Stimulated activated CD4-positive, alpha-beta T cell treated with anti-CD3 and anti-CD28 coated beads, Interleukin-15, amount 100 ng/mL, for 1 hour (primary cell): ENCODE measurements at places on chromosomes 7 and 10.

DNA sequence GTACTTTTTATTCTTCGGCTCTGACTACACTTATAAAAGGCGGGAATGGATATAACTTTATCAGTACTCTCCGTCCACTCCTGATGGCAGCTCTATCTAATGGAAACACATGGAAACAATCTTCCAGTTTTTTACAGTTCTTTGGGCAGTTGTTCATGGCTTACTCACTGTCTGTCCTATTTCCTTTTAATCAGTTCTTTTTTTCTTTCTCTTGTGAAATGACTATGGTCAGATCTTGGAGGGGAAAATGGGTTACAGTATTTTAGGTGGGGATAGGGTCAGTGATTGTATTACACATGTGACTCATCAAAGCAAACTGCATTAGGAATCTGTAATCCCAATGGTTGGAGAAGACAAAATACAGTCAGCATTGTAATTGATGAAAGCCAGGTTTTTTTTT lies 112.4 kb downstream of the BICC1 start:
- no peak for DNase-seq

DNA sequence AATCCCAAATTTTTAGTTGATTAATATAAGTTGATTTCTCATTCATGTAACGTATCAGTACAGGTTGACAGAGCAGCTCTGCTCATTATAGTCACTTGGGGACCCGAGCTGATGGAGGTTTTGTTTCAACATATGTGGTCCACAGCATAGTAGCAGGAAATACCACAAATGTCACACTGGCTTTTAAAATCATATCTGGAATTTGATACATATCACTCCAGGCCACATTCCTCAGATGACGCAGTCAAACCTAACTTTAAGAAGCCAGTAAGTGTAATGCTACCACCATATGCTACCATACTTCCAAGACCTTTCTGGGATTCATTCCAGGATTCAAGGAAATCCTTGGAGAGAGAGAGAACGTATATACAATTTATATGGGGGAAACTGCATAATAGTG lies 156.3 kb downstream of the PHF14 start:
- no peak for DNase-seq

DNA sequence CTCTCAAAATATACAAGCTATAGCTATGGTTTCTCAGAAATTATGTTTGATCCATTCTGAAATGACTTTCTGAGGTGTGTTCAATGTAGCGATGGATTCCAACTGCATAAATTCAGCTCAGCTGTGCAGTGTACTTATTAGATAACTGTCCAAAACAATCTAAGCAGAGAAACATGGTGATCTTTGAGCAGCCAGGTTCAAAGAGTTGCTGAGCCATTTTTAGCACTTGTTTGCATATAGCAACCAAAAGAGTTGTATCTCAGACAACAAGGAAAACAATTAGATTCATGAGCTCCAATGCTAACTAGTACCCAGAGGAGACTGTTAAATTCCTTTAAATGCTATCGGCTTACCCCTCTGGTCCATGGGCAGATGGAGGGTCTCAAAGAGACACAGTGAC lies 15.9 kb upstream of the KCNIP2 start:
- no peak for DNase-seq

DNA sequence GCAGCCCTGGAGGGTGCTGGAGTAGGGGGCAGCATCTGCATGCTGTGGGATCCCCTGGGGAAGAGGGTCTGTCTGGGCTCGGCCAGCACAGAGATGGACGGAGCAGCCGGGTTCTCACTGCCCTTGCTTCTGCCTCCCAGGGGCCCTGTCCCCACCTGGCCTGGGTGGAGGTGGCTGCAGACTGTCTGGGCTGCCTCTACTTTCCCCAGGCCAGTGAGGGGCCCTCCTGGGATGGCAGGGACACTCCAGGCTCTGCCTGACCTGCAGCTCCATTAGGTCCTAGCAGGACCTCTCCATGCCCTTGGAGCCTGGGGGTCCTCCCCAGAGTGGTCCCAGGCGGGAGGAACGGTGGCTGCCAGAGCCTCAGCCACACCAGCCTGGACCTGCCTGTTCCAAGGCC lies 63.7 kb downstream of the PWWP2B start:
- DNase-seq, result no peak

- DNase-seq, result no peak
These were observed 368.1 kb downstream of the CTNNA3 start for GRCh38 chr10:67327626-67328535.

GRCh38 chr10:25934621-25935139 lies 651 bp downstream of the MYO3A start:
- no peak for DNase-seq

DNA sequence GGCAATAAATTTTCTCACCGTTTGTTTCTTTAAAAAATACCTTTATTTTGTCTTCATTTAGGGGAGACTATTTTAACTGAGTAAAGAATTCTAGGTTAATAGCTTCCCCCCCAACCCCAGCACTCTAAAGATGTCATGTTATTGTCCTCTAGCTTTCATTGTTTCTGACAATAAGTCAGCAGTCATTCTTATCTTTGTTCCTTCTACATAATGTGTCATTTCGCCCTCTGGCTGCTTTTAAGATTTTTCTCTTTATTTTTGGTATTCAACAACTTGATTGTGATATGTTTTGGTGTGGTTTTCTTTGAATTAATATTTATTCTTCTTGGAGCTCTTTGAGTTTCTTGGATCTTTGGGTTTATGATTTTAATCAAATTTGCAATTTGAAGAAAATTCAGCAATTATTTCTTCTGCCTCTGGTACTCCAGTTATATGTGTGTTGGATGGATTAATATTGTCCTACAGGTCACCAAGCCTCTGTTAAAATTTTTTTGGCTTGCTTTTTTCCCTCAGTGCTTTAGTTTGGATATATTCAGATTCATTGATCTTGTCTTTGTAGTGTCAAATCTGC lies 64.6 kb upstream of the ELN start:
- DNase-seq, result no peak

DNA sequence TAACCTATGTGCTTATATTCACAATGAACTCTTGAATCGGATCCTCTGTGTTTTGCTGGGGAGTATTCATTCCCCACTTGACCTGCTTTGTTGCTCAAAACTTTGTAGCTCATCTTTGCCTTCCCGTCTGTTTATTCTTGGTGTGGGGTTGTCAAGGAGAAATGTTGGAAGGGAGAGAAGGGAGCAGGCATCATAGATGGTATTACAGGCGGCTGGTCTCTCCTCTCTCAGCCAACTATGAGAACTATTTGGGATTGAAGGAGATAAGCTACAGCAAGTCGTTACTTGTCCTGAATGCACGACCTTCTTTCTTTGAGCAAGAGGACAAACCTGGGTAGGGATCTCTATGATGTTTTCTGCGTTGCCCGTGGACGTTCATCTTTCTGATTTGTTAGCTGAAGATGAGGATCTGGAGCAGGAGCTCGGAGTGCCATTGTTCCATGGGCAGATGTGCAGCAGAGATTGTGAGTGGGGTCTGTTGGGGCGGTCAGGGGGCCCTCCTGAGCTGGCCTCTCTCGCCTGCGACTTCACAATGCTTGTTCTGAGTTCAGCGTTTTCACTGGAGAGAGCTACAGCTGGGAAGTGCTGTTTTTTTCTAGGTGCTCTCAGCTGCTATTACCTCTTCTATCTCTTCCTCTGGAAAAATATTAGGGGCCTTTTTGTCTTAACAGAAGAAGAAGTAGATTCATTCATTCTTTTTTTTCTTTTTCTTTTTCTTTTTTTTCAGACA lies 126.9 kb upstream of the KLF6 start:
- DNase-seq, result no peak

DNA sequence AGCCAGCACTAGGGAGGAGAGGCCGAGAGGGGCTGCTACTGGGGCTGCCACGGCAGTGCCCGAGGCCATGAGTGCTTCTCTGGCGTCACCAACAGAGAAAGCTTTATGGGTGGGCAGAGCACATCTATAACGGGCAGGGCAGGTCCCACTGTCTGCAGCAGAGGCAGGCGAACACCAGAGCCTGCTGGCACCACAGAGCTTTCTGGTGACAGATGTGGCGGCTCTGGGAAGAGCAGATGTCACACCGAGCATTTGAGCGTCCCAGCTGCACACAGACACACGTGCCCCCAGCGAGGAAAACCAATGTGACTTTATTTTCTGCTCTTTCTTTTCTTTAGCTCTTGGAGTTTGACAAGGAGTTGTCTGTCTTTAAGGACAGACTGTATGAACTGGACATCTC lies 20.5 kb downstream of the NKX6-2 start:
- DNase-seq, result no peak

DNA sequence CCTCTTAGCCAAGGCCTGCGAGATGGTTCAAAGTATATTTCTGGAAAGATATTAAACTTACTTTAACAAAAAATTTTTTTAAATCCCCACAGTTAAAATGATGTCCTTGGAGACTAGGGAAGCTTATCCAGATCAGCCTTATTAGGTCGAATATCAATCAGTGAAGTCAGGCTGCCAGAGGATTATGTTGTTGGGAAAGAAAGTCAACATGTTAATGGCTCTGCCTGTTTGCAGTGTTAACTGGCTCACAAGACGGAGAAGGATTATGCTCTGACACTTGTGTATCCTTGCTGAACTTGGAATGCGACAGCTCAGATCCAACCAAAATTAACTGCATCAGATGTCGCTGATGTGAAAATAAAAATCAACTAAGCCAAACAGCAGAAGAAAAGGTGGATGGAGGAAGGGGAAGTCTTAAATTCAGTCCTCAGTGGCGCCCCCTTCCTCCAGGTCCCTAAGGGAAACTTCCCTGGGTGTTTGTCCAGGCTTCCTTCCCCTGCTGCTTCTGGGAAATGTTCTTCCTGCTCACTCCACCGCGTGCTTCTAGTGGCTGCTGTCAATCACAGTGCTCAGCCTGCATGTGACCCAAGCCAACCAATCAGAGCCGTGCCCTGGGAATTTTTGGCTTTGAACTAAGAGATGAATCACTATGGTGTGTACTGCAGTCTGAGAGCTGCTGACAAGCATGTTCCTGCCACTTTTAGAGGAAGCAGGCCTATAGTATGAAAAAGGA lies 690.4 kb upstream of the NRP1 start:
- no peak for DNase-seq

DNA sequence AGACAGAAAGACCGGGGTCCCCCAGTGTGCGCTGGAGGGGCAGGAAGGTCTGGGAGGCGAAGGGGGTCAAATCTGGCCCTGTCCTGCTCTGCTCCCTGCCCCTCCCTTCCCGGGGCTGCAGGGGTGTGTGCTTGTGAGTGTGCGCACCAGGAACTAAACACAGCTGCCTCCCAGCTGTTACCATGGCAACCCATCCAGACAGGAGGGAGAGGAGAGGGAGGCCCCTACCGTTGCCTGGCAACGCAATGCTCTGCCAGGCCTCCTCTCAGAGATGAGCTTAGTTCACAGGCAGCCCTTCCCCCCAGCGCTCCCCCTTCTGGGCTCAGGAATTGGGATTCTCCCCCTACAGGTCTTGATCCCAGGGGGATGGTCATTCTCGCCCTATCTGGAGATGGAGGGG lies 6.1 kb downstream of the NYAP1 start:
- no peak for DNase-seq

GRCh38 chr7:28961972-28962371 lies 3.8 kb upstream of the TRIL start:
- DNase-seq, result no peak

- DNase-seq, result no peak
These were observed 92.8 kb upstream of the PAX2 start for GRCh38 chr10:100652406-100653135.

DNA sequence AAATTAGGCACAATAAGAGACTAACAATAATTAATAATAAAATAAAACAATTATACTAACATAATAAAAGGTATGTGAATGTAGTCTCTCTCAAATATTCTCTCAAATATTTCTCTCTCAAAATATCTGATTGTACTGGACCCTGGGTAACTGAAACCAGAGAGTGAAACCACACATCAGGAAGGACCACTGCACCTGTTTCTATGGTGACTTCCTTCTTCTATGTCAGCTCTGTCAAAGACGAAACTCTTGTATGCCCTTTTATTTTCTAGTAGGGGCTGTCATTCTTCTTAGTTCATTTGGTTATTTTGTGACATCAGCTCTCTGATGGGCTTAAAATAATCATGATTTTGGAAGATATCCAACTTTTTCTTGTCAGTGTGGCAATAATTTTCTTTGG lies 428.0 kb upstream of the TPK1 start:
- DNase-seq, result no peak

- no peak for DNase-seq
These were observed 4.1 kb upstream of the NT5C2 start for GRCh38 chr10:103197174-103197573.

DNA sequence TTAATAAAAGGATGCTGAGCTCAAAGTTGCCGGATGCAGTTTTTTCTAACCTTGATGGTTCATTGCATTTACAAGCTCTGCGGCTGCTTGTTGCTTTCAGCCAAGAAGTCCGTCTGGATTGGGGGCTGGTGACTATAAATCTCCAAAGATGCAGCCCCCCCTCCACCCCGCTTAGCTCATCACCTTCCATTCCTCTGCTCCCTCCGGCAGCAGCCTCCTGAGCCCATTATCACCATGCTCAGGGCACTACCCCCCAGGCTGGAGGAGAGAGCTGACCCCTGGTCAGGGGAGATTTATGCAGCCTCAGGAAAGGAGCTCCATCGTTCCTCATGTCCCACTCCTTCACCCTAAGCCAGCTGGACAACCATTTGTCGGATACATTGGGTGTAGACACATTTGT lies 55.3 kb upstream of the ZRANB1 start:
- DNase-seq, result no peak

DNA sequence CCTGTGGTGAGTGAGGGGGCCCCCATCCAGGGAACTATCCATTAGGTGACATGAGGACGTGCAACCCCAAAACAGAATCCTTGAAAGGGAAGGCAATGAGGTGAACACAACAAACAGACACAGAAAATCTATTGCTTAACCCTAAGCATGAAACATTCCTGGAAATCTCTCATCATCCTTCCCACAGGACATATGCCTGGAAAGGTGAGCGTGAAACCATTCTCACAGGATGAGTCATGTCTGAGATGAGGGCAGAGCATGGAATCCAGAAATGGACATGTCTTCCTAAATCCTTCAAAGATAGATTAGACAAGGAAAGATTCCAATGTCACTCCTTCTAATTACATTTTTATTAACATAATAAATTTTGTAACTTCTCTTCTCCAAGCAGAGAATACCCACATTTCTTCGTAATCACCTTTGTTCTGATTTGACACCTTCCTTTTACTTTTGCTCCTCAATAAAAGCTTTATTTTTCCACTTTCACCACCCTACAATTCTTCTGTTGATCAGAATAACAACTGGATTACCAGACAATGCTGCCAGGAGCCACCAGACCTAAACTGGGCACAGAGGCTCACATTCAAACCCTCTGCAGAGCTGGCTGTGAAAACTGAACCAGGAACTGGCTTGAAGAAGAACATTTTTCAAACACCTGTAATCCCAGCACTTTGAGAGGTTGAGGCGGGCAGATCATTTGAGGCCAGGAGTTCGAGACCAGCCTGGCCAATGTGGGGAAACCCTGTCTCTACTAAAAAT lies 67.2 kb downstream of the COBL start:
- no peak for DNase-seq

GRCh38 chr10:97366572-97366971 lies 32.0 kb upstream of the FRAT2 start:
- no peak for DNase-seq

DNA sequence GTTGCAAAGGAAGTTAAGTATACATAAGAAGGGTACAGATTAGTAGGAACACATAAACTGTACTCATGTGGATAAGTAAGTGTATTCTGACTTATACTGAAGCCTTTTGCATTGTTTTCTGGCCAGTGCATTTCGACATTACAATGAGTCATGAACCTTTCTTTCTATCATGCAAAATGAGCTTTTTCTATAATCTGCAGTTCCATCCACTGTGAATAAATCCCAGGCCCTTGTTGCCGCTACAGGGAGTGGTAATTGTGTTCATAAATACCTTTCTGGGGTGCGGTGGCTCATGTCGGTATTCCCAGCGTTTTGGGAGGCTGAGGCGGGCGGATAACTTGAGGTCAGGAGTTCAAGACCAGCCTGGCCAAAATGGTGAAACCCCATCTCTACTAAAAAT lies 858.3 kb downstream of the GRM8 start:
- DNase-seq, result no peak

GRCh38 chr7:39133088-39133487 lies 155.4 kb downstream of the POU6F2 start:
- no peak for DNase-seq
